Breast epithelium (tissue), 4 donors: ENCODE measurements at places on chromosomes 16 and 17. TPM values are rescaled to one million over a fixed set of nuclear protein-coding genes. Genes with fewer than 3 reads are reported as not detected.

- no peak overlapping the region for H3K4me3 ChIP-seq
- no peak overlapping the region for H3K27ac ChIP-seq
- no peaks in the 10 kb centered on the region for H3K36me3 ChIP-seq
- no peaks in the 10 kb centered on the region for H3K27me3 ChIP-seq
- no peaks in the 10 kb centered on the region for H3K4me1 ChIP-seq
These were observed 93.9 kb downstream of the ENGASE start for GRCh38 chr17:79168486-79169055.

GRCh38 chr17:34161690-34162089, 93.4 kb upstream of the CCL2 start:
- no peak for DNase-seq
- no peaks in the 10 kb centered on the region for H3K36me3 ChIP-seq
- no peaks in the 10 kb centered on the region for H3K27me3 ChIP-seq
- no peak overlapping the region for H3K27ac ChIP-seq

GRCh38 chr17:48426019-48426665, 3.9 kb downstream of the SKAP1 start:
- H3K36me3 ChIP-seq = no peaks in the 10 kb centered on the region
- no peak for DNase-seq
- H3K4me3 ChIP-seq = no peak overlapping the region

- no peaks in the 10 kb centered on the region for H3K4me1 ChIP-seq
- H3K27me3 ChIP-seq = no peaks in the 10 kb centered on the region
- no peak overlapping the region for H3K27ac ChIP-seq
- no peak for DNase-seq
These were observed 985.0 kb upstream of the GOT2 start for GRCh38 chr16:59719121-59719520.

GRCh38 chr17:67056746-67057490, 12.6 kb downstream of the CACNG1 start:
- no peaks in the 10 kb centered on the region for H3K27me3 ChIP-seq
- no peaks in the 10 kb centered on the region for H3K36me3 ChIP-seq
- no peak overlapping the region for H3K4me3 ChIP-seq
- H3K4me1 ChIP-seq = no peaks in the 10 kb centered on the region
- peak; percentile 2 for DNase-seq

GRCh38 chr16:64225696-64226095, 896.2 kb downstream of the CDH11 start:
- H3K4me3 ChIP-seq = no peak overlapping the region
- no peaks in the 10 kb centered on the region for H3K27me3 ChIP-seq
- H3K36me3 ChIP-seq = no peaks in the 10 kb centered on the region
- DNase-seq = no peak

- H3K27ac ChIP-seq = peak overlapping the region; percentile 87
- peak; percentile 82 for DNase-seq
- H3K36me3 ChIP-seq = no peaks in the 10 kb centered on the region
- H3K4me3 ChIP-seq = peak overlapping the region; percentile 79
- H3K4me1 ChIP-seq = peaks cover 11% of the 10 kb centered on the region
These were observed 1.3 kb downstream of the TIMP2 start for GRCh38 chr17:78923660-78924453.

GRCh38 chr17:76532072-76532651, 5.3 kb downstream of the CYGB start:
- H3K4me3 ChIP-seq = no peak overlapping the region
- H3K4me1 ChIP-seq = peaks cover 25% of the 10 kb centered on the region
- H3K27me3 ChIP-seq = no peaks in the 10 kb centered on the region
- no peak for DNase-seq
- H3K27ac ChIP-seq = peak overlapping the region; percentile 94
- H3K36me3 ChIP-seq = no peaks in the 10 kb centered on the region

- peaks cover 20% of the 10 kb centered on the region for H3K27me3 ChIP-seq
- peak; percentile 10 for DNase-seq
- H3K36me3 ChIP-seq = no peaks in the 10 kb centered on the region
- H3K4me1 ChIP-seq = no peaks in the 10 kb centered on the region
- no peak overlapping the region for H3K27ac ChIP-seq
- H3K4me3 ChIP-seq = no peak overlapping the region
These were observed 40.4 kb upstream of the RBFOX3 start for GRCh38 chr17:79651266-79651665.

GRCh38 chr17:732902-733720, 715 bp downstream of the TLCD3A start:
- no peak for DNase-seq
- peak overlapping the region; percentile 85 for H3K27ac ChIP-seq
- H3K4me1 ChIP-seq = no peaks in the 10 kb centered on the region
- no peaks in the 10 kb centered on the region for H3K36me3 ChIP-seq

- DNase-seq = no peak
- H3K4me1 ChIP-seq = no peaks in the 10 kb centered on the region
- H3K4me3 ChIP-seq = no peak overlapping the region
- no peaks in the 10 kb centered on the region for H3K36me3 ChIP-seq
- no peaks in the 10 kb centered on the region for H3K27me3 ChIP-seq
These were observed 18.0 kb upstream of the GAS7 start for GRCh38 chr17:10216213-10216938.

- H3K27ac ChIP-seq = no peak overlapping the region
- no peak overlapping the region for H3K4me3 ChIP-seq
- H3K27me3 ChIP-seq = no peaks in the 10 kb centered on the region
- no peak for DNase-seq
- H3K4me1 ChIP-seq = peaks cover 9% of the 10 kb centered on the region
These were observed 933 bp downstream of the CCR7 start for GRCh38 chr17:40564195-40564882.

DNA sequence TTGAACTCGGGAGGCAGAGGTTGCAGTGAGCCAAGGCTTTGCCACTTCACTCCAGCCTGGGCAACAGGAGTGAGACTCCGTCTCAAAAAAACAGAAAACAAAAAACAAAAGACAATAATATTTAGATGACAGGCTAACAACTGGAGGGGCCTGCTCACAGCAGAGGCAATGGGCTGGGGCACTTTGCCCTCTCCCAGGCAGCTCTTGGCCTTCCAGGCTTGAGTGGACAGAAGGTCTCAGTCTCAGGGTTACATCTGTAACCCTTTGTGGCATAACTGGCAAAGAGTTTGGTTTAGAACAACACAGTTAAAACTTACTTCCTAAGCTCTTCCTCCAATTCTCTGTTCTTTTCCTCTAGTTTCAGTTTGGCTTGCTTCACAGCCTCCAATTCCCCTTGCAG, 114.9 kb downstream of the SPAG9 start:
- no peaks in the 10 kb centered on the region for H3K4me1 ChIP-seq
- H3K4me3 ChIP-seq = no peak overlapping the region

- no peak for DNase-seq
- no peaks in the 10 kb centered on the region for H3K27me3 ChIP-seq
- no peaks in the 10 kb centered on the region for H3K36me3 ChIP-seq
- no peaks in the 10 kb centered on the region for H3K4me1 ChIP-seq
These were observed 2275.5 kb downstream of the TP53TG3F start for GRCh38 chr16:35734728-35735402.

DNA sequence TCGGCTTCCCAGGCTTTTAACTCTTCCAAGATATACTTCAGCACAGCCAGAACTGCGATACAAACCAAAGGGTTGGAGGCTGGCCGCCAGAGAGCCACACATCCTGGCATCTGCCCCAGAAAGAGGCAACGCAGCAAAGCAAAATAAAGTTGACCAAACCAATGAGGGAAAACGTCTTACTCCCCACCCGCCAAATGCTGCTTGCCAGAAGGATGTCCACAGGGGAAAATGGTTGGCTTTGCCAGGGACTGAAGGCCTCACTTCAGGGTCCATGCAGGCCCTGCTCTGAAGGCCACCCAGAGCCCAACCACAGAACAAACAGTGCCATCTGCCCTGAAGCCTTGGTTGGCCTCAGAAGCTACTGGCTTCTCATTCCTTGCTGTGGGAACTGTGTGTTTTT, 15.0 kb downstream of the CACNG1 start:
- DNase-seq = peak; percentile 14
- no peaks in the 10 kb centered on the region for H3K36me3 ChIP-seq
- no peak overlapping the region for H3K27ac ChIP-seq
- no peaks in the 10 kb centered on the region for H3K4me1 ChIP-seq
- no peak overlapping the region for H3K4me3 ChIP-seq
- no peaks in the 10 kb centered on the region for H3K27me3 ChIP-seq

DNA sequence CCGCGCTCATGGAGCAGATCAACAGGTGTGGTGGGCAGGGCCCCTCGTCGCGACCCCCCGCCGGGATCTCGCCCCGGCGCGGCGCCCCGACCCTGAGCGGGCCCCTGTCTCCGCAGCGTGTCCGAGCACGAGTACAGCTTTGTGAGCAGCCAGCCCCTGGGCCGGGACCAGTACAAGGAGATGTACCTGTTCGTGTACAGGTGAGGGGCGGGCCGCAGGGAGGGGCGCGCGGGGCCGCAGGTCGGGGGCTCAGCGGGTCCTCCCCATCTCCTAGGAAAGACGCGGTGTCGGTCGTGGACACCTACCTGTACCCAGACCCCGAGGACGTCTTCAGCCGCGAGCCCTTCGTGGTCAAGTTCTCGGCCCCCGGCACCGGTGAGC, 848 bp downstream of the DNASE1L2 start:
- DNase-seq = no peak
- H3K4me3 ChIP-seq = peak overlapping the region; percentile 20
- H3K36me3 ChIP-seq = peaks cover 12% of the 10 kb centered on the region
- no peaks in the 10 kb centered on the region for H3K27me3 ChIP-seq

GRCh38 chr16:1818873-1819525, 7.6 kb downstream of the HAGH start:
- H3K36me3 ChIP-seq = peaks cover 15% of the 10 kb centered on the region
- no peak for DNase-seq
- no peak overlapping the region for H3K4me3 ChIP-seq
- H3K27me3 ChIP-seq = no peaks in the 10 kb centered on the region

DNA sequence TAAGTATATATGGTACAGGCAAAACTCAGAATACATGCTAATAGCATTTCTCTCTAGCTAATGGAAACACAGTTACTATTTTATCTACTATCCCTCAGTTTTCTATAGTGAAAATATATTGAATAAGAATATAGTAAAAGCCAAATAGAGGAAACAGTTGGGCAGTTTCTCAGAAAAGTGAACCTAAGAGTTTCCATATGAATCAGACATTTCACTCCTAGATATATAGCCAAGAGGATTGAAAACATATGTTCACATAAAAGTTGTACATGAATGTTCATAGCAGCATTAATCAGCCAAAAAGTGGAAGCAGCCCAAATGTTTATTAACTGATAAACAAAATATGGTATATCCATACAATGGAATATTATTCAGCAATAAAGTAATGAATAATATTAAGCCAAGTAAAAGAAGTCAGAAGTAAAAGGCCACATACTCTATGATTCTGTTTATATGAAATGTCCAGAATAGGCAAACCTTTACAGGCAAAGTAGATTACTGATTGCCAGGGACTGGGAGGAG, 134.6 kb downstream of the CYB561 start:
- DNase-seq = no peak
- H3K4me1 ChIP-seq = no peaks in the 10 kb centered on the region
- no peaks in the 10 kb centered on the region for H3K27me3 ChIP-seq

- no peak overlapping the region for H3K4me3 ChIP-seq
- no peaks in the 10 kb centered on the region for H3K36me3 ChIP-seq
These were observed 146.4 kb upstream of the CHMP6 start for GRCh38 chr17:80845069-80845862.

DNA sequence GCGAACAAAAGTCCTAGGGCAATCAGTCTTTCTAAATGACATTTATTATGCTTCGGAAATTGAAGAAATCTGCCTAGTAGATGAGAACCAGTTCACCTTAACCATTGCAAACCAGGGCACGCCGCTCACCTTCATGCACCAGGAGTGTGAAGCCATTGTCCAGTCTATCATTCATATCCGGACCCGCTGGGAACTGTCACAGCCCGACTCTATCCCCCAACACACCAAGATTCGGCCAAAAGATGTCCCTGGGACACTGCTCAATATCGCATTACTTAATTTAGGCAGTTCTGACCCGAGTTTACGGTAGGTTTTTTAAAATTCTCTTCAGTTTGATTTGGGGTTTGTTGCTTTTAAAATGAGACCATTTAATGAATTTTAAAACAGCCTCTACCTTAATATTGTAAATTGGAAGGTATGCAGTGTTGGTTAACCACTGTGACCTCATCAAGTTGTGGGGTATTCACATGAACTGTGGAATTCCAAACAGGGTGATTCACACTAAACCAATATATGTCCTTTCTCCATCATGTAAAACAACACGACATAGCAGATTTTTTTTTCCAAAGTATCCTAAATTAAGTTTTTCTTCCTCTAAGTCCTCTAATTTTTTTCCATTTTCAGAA, 6.2 kb upstream of the EVI2A start:
- no peak for DNase-seq
- H3K27ac ChIP-seq = no peak overlapping the region
- no peak overlapping the region for H3K4me3 ChIP-seq
- no peaks in the 10 kb centered on the region for H3K4me1 ChIP-seq
- no peaks in the 10 kb centered on the region for H3K36me3 ChIP-seq

DNA sequence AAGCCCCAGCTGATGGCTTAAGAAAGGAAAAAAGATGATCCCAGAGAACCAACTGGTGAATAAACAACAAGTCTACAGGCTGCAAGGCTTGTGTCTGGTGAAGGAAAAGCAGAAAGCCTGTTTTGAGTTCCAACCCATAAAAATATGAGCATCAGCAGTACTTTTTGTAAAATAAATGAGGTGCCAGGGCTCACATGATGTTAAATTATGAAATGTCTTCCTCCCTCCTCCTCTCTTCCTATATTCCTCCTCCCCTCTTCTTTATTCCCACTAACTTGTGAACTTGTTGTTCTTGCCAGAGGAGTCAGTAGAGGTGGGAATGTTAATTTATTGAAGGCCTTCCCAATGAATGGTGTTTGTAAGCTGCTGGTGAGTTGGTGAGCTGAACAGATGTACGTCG, 212.2 kb upstream of the CDH11 start:
- H3K4me3 ChIP-seq = no peak overlapping the region
- no peaks in the 10 kb centered on the region for H3K36me3 ChIP-seq
- H3K27me3 ChIP-seq = no peaks in the 10 kb centered on the region
- no peak overlapping the region for H3K27ac ChIP-seq

DNA sequence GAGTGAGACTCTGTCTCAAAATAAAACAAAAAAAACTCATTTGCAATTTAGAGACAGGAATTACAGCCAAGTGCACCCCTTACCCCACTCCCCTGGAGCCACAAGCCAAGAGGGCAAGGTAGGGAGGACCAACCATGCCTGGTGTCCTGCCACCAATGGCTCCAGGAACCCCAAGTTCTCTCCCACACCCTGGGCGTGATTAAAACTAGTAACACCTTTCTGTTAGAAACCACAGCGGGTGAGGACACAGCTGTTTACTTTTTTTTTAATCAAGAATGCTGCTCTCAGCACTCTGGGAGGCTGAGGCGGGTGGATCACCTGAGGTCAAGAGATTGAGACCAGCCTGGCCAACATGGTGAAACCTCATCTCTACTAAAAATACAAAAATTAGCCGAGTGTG, 38.1 kb downstream of the ANKRD11 start:
- DNase-seq = no peak
- H3K4me1 ChIP-seq = peaks cover 11% of the 10 kb centered on the region
- H3K27ac ChIP-seq = no peak overlapping the region
- H3K27me3 ChIP-seq = no peaks in the 10 kb centered on the region
- no peaks in the 10 kb centered on the region for H3K36me3 ChIP-seq

KRTAP9-8 gene
- not detected for total RNA-seq

SDR42E1 gene
- 0.16 TPM for total RNA-seq

CHST5 gene
- total RNA-seq = not detected

OR2C1 gene
- total RNA-seq = 0.29 TPM

ACSM3 gene
- 60.2 TPM for total RNA-seq
